ENCODE measurements at places on chromosomes 2 and 18.

GRCh38 chr2:191355170-191355758, 110.1 kb downstream of the MYO1B start:
- no peak for DNase-seq

DNA sequence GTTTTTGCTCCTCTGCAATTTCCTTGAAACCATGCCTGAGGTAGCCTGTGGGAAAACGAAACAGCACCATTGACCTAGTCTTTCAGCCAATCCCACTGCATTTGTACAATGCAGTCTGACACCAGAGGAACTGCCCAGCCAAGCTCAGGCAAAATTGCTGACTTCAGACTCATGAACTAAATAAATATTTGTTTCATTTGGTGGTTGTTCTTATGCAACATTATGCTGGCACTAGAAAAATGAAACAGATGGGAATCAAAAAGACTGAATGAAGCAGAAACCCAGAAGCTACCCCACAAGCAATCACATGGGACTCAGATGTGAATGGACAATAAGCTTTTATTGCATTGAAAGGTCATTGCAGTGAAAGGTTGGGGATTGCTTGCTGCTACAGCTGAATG, 1.7 kb downstream of the NAT8 start:
- no peak for DNase-seq

GRCh38 chr18:3283253-3283863, 21.4 kb downstream of the MYL12B start:
- no peak for DNase-seq

DNA sequence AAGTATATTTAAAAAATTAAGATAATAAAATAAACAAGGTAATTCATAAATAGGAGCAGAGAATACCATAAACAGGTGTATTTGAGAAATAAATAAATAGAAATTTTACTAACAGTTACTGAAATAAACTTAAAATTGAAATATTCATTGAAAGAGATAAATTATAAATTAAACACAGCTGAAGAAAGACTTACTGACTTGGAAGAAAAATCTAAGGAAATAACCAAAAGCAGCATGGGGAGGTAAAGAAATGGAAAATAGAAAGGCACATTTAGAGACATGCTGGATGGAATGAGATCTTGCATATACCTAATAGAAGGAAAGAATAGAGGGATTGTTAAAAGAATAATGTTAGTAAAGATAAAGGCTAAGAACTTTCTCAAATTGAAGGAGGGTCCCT, 96.3 kb downstream of the SOX11 start:
- DNase-seq, result no peak

GRCh38 chr2:219542931-219543595, 546 bp downstream of the CHPF start:
- peak; percentile 32 for DNase-seq

DNA sequence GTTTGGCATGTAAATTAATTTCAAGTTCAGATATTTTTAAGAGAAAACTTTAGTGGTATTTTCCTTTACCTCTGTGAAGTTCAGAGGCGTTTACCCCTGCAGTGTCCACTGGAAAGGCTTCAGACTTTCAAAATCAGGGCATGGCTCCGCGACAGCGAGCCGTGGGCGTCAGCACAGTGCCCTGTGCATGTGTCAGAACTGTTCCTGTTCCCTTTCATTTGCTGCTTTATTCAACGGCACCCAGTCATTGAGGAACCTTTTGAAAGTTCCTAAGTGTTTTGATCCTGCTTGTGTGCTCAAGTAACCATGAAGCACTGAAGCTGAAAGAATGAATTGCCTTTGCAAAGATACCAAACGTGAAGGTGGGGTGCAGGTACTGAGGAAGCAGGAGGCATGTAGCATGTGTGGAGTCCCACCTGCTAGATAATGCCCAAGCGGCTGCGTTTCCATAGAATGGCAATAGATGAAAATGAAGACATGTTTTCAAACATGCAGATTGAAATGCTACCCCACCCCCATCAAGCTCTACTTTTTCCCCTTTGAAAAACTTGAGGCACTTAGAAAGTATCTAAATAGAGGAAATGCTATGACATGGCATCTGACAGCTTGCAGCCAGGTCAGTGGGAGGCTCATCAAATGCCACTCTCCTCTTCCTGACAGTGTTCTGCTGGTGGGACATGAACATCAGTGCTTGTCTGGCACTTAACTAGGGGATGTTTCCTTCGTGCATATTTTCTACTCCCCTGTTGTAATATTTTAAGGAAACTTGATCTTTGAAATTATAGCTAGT, 148.6 kb downstream of the ZNF236 start:
- DNase-seq, result no peak

- DNase-seq, result no peak
Observed at GRCh38 chr2:226687641-226688253, 111.9 kb downstream of the IRS1 start.

DNA sequence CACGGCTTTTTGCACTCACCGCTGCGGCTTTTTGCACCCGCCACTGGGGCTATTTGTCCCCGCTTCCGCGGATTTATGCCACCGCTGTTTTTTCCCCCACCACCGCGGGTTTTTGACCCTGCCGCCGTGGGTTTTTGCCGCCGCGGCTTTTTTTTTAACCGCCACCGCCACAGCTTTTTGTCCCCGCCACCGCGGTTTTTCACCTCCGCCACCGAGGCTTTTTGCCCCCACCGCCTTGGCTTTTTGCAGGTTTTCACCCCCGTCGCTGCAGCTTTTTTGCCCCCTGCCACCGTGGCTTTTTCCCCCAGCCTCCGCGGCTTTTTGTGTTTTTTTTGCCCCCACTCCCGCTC, 2796.7 kb upstream of the TEKT4 start:
- no peak for DNase-seq

GRCh38 chr2:26637811-26638310, 3.3 kb downstream of the CIB4 start:
- DNase-seq, result no peak

GRCh38 chr2:191045141-191045540, 31.2 kb upstream of the STAT1 start:
- no peak for DNase-seq
